ENCODE measurements at places on chromosomes 3 and 15.

GRCh38 chr3:72887343-72887704 is 522 bp upstream of the GXYLT2 start:
- DNase-seq = no peak

GRCh38 chr3:153273217-153273616 is 111.2 kb downstream of the RAP2B start:
- DNase-seq = no peak

DNA sequence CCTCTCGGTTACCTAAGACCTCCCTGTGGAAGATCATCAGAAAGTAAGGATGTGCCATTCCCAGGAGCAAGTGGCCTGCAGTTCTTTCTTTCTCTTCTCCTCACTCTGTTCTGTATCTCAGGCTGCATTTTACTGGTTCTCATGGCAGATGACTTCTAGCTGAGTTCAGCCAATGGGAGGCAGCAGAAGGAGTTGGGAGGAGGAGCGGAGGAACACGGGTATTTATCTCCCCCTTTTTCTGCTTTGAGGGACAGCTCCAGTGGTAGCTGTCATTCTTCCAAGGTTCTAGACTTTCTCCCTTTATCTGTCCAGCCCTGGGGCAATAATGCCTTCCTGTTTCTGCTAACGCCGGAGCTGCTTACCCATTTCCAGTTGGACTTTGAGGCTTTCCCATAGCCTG is 339.9 kb downstream of the NR2F2 start:
- DNase-seq = no peak

- no peak for DNase-seq
Observed at GRCh38 chr3:62100282-62100989, 272.9 kb downstream of the FEZF2 start.

DNA sequence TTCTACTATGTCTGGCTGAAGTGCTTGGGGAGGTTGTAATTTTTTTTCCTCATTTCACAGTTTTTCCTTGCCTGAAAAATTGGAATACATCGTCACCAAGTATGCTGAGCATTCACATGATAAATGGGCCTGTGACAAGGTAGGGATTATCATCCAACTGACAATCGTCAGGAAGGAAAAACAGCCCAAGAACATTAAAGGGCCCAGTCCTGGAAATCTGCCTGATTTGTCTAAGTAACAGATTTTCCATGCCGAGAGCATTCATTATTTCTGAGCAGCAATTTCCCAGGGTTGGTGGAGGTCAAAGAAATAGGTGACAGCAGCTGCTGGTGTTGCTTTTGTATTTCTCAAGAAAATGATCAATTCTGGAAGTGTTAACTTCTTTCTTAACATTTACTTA is 226.0 kb upstream of the CHRM5 start:
- no peak for DNase-seq

DNA sequence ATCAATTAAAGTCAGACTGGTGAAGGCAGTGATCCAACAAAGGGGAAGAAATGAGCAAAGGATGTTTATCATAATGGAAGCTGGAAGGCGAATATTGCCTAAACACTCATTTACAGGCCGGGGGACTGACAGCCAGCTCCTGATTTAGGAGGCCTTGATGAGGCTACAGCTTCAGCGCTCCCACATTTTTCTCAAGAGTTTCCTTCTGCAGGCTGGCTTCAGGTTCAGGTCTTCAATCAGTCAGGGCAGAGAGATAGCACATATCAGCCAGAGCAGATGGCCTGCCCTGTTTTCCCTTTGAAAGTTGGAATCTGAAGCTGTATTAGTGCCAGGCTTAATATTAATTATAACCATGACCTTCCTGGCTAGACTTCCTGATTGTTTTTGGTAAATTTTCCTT is 218.9 kb downstream of the SV2B start:
- no peak for DNase-seq

GRCh38 chr3:77618686-77619085 is 578.8 kb downstream of the ROBO2 start:
- DNase-seq = no peak

- no peak for DNase-seq
Observed at GRCh38 chr3:100164743-100165142, 50.4 kb upstream of the FILIP1L start.

- no peak for DNase-seq
Observed at GRCh38 chr15:72112116-72112515, 5.8 kb downstream of the MYO9A start.
